ENCODE measurements at places on chromosomes 7 and 10.

GRCh38 chr7:17042211-17042610, 160.4 kb upstream of the AGR3 start:
- no peak for DNase-seq

DNA sequence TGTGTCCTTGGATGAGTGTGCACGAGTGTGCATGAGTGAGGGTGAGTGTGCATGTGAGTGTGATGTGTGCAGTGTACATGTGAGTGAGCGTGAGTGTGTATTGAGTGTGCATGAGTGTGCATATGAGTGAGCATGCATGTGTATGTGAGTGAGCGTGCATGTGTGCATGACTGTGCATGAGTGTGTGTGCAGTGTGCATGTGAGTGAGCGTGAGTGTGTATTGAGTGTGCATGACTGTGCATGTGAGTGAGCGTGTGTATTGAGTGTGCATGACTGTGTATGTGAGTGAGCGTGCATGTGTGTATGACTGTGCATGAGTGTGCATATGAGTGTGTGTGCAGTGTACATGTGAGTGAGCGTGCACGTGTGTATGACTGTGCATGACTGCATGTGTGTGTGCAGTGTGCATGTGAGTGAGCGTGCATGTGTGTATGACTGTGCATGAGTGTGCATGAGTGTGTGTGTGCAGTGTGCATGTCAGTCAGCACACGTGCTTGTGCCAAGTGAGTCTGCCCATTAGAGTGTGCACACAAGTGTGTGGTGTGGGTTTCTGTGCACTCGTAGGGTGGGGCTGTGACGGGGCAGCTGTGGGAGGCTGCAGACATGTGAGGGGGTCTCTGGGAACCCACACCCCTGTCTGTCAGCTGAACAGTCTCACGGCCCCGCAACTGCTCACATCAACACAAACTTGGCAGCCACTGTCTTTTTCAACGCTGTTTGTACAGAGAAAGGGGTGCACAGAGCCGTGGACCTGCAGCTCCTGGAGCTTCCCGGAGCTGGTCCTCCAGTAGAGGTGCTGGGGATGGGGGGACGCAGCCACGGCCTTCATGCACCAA, 14.8 kb downstream of the FOXL3 start:
- DNase-seq, result no peak

DNA sequence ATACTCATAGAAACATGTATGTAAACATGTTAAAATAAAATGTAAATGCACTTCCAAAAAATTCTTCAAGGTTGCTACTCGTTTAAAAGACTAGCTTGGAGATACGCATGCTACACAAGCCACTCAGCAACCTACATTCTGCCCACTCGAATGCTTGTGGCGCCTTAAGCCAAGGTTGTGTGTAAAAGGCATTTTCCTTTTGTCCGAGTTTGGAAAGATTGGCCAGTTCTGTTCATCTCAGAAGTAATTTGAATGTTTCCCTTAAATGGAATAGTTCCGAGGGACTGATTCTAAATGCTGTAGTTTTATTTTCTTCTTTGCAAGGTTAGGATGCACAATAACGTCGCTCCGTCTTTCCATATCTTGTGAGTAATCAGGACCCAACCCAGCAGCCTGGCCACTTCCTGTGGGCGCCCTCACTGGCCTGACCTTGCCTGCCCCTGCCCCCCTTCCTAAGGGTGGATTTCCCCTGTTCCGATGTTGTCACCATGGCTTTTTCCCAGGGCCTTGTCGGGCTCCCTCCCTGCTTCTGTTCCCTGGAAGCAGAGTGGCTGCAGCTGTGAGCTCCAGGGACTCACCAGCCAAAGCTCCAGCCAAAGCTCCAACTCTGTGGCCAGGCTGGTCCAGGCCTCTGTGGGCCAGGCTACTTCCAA, 70.6 kb downstream of the PTPRE start:
- DNase-seq, result peak; percentile 31

DNA sequence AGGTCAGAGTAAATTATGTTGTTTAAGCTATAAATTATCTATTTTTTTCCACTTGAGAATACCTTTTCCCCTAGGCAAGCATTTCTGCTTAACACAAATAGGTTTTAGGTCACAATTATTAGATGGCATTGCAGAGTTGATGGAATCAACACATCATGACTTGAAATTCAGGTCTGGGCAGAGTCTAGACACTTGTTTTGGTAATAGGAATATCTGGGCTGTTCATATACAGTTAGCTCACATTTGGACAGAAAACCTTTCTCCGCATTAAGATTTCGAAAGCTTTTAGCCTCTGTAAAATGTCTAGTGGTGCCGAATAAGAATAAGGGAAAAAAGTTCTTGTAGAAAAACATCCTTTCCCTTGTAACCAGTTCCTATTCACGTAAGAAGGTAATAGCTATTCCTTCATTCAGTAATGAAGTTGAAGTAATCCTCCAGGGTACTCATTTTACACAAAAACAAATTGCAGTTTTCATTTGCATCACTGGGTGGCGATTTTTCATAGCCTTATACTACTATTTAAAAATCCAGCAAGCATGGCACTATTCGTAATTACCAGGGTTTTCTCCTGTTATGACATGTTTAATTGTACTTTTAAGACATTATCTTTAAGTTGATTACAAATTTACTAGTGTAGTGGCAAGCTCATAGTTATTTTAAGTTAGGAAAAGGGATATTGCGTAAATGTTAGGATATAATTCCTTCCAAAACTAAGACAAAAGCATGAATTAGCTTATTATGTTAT, 37.0 kb downstream of the RPA3 start:
- DNase-seq, result peak; percentile 4

DNA sequence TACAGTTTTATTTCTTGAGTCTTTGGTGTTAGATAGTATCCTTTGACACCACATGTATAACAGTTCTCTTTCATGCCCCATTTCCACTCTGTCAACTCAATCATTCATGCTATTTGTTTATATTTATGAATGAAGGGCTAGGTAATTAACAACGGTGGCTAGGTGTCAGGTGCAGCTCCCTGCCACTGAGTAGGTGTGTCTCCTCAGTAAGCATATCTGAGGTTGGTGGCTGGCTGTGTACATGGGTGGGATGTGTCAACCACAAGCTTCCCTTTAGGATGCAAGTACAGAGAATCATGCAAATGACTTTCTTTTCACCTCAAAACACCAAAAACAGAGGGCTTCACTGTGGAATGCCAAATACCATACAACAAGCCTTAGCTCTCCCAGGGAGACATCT, 83.4 kb downstream of the ZNF365 start:
- no peak for DNase-seq

- DNase-seq, result no peak
Observed at GRCh38 chr7:93156884-93157283, 8.7 kb upstream of the SAMD9L start.

- no peak for DNase-seq
Observed at GRCh38 chr10:110429301-110429700, 68.4 kb upstream of the DUSP5 start.
